Stimulated activated naive CD4-positive, alpha-beta T cell (primary cell): ENCODE measurements at places on chromosomes 3 and 15.

GRCh38 chr3:59081071-59081470, 31.2 kb upstream of the CFAP20DC start:
- DNase-seq = no peak

DNA sequence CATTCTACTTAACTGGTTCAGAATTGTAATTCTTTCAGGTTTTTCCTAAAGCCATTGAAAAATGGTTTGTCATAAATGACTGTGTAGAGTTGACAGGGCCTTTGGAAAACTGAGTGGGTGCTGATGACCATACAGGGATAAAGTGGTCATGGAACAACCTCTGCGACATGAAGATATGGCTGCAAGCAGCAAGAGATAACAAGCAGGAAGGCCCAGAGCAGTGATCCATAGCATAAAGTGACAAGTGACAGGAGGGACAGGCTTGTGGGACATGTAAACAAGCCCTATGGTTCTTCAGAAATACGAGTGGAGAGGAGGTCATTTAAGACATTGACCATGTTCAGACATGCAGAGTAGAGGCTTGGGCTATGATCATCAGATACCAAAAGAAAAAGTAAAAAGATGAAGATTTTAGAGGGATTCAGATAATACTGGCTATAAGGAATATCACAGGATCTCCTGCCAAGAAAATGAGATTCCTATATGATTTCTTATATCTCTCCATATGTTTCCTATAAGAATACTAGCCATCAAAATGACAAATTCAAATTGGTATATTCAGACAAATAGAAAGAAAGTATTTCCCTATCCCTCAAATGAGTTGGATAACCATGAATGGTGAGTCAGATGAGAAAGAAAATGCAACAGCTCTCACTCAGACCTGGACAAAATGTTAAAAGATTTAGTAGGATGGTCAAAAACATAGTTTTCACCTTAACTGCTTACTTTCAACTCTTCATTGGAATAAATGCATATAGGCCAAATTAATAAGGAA, 827.6 kb upstream of the CFAP20DC start:
- DNase-seq = no peak

DNA sequence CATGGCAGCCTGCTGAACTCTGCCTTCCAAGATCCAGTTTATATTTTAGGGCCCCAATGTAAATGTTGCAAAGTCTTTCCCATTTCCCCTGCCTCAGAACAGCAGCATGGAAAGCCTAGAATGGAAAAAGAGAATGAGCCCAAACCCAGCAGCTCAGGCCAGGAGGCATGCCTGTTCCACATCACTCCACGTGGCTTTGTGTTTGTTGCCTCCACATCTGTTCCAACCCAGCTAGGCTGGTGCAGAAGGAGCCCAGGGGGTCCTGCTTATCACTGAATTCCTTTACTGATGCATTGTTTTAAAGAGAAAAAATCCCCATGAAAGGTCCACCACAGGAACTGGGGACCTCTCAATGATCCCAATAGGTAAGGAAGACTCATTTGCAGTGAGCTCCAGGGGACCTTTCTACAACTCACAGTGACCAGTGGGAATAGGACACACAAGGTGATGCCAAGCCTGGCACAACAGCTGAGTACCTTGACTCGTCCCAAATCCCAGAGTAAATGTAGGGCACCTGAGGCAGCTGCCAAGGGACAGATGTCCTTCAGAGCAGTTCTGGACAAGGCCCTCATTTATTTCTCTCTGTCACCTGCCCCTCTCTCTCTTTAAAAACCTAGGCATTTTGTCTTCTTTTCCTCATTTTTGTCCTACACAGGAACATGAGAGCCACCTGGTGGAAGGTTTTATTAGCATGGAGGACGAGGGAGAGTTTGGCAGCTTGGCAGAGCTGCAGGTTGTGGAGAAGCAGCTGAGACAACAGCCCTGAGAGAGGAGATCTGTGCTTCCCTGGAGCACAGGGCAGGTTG, 41.7 kb upstream of the ADAMTS17 start:
- no peak for DNase-seq

DNA sequence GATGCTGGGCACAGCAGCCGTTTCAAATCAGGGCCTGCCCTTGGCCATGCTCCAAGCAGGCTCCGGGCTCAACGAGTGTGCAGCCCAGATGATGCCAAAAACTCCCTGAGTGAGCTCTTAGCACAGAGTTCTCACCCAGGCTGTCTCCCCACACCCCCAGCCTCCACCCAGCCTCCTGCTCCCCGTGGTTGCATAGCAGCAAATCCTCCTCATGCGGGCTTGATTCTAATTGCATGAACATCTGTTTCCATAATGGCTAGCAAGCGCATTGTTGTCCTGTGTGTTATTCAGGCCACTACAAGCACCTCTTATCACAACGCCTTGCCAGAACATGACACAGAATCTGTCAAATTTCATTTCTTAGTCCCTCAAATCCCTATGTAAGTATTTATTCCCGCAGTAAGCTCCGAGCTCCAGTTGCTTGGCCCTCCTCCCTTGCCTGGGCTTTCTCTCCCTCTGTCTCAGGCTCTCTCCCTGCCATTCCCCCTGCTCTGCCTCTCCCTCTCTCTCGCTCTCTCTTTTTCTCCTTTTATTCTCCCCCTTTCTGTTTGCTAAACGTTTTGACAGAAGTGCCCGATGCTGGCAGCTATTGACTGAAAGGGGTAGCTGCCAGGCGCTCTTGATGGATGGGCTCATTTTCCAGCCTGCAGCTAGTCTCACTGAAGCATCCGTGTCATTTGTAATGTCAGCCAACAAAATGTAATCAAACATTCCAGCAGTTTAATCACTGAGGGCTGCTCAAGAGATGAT, 306.5 kb downstream of the IL20RB start:
- no peak for DNase-seq

DNA sequence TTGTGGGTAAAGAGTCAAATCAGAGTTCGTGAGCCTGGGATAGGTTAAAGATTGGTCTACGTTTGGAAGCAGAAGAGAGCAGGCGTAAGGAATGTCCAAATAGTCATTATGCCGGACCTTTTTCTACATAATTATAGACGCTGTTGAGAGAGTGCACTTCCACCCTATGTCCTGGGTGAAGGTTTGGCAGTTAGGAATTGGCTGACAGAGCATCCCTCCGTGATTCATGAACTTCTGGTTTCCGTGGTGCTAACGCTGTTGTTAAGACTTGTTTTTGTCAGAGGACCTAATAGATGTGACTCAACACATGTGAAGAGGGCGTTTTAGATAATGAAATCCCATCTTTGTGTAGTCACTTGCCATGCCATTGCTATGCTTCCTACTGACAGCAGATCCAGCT, 1.1 kb downstream of the EAF1 start:
- DNase-seq = peak; percentile 3
